ENCODE measurements at places on chromosomes 12 and 14.

- no peak for DNase-seq
Observed at GRCh38 chr14:65042731-65043372, 56.2 kb downstream of the FNTB start.

GRCh38 chr12:27958675-27959074 is 13.9 kb downstream of the PTHLH start:
- no peak for DNase-seq

DNA sequence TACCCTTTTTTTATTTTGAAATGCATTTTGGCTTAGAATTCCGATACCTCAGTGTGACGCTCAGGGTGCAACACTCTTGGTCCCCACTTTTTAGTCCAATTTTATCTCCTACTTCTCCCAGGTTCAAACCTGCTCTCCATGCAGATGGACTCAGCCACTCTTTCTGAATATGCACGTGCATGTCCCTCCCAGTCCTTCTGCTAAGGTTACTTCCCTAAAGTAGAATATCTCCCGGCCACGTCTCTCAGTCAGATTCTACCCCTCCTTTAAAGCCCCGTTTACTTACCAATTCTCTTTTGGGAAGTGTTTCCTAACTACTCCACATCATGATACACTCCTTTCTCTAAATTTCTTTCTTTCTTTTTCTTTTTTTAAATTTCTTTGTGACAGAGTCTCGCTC is 15.5 kb upstream of the PARP11 start:
- no peak for DNase-seq

- no peak for DNase-seq
Observed at GRCh38 chr12:21813125-21813524, 38.6 kb upstream of the KCNJ8 start.

DNA sequence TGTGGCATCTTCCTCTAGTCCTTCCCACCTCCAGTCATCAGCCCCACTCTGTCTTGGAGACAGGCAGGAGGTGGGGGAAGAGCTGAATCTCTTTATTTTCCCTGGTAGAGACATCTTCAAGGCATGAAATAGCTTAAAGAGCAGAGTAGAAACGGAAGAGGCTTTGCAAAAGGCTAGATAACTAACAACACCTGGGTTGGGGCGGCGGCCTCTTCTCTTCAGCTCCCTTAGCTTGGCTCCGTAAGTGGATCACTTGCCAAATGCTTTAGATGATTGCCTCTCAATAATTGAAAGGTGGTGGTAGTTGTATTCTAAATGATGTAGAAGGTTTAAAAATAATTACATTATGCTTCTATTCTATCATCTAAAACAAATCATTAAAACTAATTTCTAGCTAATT is 36.1 kb downstream of the SSPN start:
- no peak for DNase-seq

Measured in transverse colon (tissue), 4 donors.